ENCODE measurements at places on chromosomes 7 and 10.

DNA sequence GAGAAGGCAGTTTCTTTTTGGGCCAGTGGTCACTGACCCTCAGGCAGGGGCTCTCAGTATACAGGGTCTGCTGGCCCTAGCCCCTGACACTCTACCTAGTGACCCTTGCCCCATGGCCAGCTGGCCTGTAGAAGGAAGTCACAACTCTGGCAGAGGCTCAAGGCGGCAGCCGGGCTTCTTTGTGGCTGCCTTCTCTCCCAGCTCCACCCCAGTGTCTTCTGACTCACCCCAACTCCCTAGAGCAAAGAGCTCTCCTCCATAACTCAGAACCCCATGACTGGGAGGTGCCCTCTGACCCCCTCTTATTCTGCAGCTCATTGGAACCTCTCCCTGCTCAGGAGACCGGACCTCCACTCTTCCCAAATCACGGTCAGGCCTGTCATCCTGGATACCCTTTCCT lies 358.2 kb downstream of the FGFR2 start:
- DNase-seq: no peak

DNA sequence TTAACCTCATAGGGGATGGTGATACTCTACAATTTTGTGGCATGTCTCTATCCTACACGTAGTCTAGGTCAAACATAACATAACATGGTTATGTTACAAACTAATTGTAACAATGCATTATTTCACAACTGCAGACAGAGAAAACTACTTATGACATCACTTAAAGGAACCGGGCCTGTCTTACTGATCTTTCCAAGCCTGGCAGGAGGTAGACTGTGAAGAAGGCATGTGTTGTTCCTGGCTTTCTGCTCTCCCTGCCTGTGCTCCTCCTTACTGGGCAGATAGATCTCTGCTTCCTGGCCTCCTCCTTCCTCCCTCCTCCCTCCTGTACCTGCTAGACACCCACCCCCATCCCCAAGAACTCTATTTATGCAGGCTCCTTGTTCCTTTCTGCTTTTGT lies 5.4 kb downstream of the CACNB2 start:
- DNase-seq: no peak

- no peak for DNase-seq
Observed at GRCh38 chr7:151864561-151864960, 12.4 kb downstream of the PRKAG2 start.

DNA sequence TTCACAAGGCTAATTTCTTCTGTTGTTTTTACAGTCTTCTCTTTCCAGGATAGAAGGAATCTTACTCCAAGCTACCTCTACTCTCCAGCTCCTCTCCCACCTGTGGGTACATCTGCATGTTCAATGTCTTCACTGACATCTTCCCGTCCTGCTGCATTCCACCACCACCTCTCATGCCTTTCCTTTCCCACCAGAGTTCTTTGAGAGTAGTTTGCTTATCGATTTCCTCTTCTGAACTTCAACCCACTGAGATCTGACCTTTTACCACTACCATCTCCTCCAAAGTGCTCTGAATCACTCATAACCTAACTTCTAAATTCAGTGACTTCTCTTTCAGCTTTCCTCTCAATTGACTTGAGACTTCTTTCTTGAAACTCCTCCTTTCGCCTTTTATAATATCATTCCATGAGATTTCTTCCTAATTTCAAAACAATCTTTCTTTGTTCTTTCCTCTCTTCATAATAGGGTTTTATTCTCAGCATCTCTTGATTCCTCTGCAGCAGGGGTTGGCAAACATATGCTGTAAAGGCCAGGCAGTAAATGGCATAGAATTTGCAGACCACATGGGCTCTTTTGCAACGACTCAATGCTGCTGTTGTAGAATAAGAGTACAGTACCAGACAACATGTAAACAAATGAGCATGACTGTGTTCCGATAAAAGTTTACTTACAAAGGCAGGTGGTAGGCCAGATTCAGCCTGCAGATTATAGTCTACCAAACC lies 22.1 kb downstream of the ACSL5 start:
- DNase-seq: no peak

GRCh38 chr10:986881-987619 lies 1.2 kb upstream of the GTPBP4 start:
- peak; percentile 14 for DNase-seq

- DNase-seq: no peak
Observed at GRCh38 chr10:13231808-13232207, 2.4 kb downstream of the UCMA start.

DNA sequence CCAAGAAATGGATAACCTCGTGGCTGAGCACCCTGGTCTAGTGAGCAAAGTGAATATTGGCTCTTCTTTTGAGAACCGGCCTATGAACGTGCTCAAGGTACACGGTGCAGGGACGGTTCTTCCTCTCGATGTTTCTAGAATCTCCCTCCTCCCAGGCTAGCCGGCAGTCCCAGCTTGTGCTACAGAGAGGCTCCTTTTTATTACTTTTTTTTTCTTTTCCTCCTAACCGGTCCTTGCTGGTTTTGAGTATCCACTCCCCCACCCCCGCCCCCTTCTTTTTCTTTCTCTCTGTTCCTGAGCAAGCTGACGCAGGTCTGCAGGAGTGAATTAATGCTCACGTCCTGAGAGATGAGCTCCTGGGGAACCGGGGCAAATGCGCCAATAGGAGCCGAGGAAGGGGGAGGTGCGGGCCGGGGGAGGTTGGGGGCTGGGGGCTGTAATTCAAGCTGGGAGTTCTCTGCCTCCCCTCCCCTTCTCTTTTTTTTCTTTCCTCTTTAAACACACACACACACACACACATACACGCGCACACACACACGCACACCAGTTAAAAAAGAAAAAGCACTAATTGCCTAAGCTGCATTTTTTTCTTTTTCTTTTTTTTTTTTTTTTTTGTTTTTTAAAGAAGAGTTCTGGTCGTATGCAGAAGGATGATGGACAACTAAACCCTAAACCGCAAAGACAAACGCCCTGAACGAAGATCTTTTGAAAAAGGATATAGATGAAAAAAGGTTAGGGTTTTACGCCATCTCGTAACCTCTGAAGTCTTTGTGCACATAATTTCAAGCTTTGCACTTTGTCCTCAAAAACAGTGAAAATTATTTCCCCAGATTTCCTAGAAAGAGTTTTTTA lies 6.6 kb downstream of the CPA2 start:
- no peak for DNase-seq

DNA sequence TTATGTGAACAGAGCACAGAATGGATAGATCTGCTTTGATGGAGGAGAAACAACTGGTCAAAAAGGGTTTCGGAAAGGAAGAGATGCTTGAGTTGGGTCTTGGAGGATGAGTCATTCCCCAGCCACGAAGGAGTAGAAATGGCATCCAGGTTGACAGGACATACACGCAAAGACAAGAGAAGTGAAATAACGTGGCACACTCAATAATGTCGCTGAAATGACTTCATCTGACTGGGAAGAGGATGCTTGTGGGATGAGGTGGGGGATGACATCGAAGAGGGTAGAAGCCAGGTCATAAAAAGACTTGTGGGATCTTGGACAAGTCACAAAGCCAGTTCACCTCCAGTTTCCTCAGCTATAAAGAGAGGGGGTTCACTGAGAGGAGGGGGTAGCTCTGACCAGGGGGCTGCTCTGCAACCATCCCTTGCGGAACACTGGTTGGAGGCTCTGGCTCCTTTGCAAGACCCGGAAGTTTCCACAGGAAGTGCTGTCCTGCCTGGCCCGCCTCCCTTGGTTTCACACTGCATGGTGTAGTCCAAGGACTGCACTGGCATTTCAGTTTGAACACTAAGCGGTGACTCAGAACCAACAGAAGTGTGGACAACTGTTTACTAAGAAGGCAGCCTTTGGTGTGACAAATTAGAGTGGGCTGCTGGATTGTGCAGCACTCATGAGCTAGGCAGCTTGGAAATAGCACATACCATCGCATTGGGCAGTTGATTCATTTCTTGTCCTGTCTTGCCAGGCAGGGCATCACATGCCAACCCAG lies 189.9 kb upstream of the ADO start:
- no peak for DNase-seq

DNA sequence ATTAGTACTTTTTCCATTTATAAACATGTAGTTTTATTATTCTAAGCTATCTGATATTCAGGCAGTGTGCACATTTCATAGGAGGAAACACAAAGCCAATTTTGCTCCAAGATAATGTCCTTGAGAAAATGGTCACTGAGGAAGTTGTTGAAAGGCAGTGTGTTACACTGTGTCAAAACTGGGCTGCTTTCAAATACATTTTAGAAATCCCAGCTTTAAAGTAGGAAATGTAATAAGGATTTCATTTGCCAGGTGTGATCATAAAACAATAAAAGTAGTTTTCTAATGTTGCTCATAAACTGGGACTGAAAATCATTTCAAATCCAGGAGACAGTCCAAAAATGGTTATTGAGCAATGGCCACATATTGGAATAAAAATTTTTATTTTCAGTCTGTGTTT lies 80.1 kb downstream of the WDR37 start:
- DNase-seq: no peak

- no peak for DNase-seq
Observed at GRCh38 chr10:35300063-35300699, 36.1 kb upstream of the CCNY start.

GRCh38 chr7:6442114-6442513 lies 5.6 kb downstream of the DAGLB start:
- DNase-seq: no peak

DNA sequence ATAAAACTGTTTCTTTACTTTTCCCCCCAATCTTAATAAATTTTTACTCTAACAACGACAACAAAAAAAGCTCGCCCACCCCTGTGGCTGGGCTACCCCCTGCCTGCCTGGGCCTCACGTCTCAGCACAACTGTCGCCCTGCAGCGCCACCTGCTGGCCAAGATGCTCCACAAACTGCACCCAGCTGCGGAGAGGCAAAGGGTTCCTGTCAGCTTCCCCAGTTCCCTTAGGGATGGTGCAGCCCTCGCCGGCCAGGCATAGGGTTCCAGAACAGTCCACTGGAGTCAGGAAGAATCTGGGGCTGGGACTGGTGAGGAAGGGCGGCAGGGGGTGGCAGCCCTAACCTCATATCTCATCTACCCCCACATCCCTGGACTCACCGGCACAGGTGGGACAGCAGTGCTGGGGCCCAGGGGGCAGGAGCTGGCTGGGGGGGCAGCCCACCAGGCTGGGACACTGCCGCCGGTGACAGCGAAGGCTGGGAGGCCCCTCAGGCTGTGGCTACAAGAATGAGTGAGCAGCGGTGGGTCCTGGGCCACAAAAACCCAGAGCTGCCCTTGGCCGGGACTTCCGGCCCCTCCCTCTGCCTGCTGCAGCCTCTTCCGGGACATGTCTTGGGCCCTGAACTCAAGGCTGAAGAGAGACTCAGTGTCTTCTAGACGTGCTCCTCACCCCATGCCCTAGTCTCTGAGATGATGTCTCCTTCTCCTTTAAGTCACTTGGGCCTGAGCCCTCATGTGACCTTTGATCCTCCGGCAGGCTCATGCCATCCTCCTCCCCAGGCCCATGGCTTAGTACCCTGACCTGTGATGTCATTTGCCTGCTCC lies 21.2 kb downstream of the ATP6V1F start:
- DNase-seq: peak; percentile 87

GRCh38 chr10:24262929-24263590 lies 54.1 kb downstream of the KIAA1217 start:
- DNase-seq: no peak

GRCh38 chr10:112497347-112497950 lies 50.4 kb downstream of the VTI1A start:
- DNase-seq: no peak

DNA sequence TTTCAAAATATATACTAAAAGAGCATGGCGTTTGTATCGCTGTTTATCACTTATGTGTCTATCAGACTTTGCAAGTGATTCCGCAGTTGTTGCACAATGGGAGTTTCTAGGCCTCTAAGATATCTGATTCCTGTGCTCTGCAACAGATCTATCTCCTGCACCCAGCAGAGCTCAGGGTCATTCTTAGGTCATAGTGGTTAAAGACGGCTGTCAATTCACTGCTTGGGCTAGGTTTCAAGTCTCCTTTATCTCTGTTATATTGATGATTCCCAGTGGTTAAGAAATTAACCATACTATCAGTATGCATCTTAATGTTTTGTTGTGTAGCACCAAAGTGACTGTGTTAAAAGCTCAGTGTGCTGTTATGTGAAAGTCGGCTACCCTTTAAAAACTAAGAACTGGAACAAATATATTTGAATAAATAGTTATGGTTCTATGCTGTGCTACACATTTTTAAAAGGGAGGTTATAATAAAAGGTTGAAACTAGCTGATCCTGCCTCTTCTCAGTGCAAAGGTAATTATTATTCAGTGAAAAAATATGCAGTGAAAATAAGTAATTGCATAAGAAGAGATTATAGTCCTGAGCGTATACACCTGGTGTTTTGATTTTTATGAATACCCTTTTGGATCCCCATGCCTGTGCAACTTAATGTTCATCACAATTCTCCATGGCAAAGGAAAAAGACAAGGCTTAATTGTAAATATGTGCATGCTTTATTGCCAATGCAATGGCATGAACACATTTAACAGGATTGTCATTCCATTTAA lies 24.0 kb downstream of the HOXA1 start:
- DNase-seq: no peak

DNA sequence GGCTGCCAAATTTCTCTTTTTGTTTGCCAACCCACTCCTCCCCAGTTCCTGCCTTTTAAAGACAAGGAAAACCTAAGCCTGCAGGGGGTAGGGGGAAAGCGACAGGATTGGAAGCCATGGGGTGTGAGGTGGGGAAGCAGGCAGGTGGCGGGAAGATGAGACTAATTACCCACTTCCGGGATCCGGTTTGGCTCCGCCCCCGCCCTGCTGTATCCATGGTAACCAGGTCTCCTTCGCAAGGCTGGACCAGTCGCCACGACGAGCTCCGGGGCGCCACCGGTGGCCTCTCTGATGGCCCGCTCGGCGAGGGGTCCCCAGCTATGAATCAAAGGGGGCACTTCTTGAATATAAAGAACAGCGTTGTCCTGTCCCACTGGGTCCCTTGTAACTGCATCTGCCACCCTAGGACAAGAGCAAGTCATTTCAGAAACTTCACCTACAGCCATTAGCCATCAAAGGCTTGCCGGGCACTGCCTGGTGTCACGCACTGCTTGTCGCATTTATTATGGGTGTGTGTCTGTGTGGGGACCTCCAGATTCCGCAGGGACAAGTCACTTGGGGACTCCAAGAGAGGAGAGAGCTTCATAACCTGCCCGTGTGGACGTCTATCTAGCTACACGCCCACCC lies 55.4 kb upstream of the LMTK2 start:
- no peak for DNase-seq

Measured in dermis blood vessel endothelial cell (primary cell).